CD4-positive, alpha-beta T cell treated with Interleukin-2 at 100 ng/mL for 4 hours (primary cell): ENCODE measurements at places on chromosomes 2 and 18.
A peak's percentile ranks its signal among the peaks of the same experiment; 100 is the strongest.

DNA sequence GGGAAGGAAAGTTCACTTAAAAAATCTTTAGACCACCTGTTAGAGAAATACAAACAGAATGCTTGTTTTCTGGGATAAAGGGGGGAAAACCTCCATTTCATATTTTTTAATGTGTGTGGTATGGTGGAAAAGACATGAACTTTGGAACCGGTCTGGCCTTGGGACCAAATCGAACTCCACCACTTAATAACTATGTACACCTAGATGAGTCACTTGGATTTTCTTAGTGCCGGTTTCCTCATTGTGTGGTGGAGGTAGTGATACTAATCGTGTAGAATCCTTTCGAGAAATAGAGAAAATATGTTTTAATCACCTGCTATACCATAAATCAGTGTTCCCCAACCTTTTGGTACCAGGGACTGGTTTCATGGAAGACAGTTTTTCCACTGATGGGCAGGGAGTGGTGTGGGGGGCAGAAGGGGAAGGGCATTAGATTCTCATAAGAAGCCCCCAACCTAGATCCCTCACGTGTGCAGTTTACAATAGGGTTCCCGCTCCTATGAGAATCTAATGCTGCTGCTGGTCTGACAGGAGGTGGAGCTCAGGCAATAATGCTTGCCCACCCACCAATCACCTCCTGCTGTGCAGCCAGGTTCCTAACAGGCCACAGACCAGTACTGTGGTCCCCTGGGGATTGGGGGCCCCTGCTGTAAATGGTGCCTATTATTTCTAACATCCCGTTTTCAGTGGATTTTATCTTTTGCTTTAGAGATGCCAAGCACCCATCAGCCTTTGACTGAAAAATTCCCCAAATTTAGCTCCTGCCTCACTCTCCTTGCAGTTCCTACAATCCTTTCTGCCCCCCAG lies 308.8 kb downstream of the PRKCE start:
- DNase-seq, result no peak

GRCh38 chr2:8932702-8933101 lies 70.8 kb downstream of the MBOAT2 start:
- DNase-seq, result no peak

- DNase-seq, result no peak
Measured at GRCh38 chr2:30512243-30512886, 65.3 kb downstream of the LCLAT1 start.

DNA sequence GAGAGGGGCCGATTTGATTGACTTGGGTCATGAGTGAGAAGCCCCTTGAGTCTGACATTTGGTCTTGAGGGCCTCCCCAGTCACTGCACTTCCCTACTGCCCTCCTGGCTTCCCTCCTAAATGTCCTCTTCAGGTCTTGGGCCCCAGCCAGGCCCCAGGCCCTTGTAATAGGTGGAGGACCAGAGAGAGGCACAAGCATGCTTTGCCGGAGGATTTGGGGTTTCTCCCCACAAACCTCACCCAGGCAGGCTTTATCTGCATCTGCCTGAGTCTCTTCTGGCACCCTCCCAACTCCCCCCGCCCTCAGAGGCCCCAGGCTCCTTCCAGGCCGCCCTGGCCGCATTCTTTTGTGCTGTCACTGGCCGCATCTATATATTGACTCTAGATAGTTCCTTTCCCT lies 270.7 kb downstream of the HAUS1 start:
- no peak for DNase-seq

DNA sequence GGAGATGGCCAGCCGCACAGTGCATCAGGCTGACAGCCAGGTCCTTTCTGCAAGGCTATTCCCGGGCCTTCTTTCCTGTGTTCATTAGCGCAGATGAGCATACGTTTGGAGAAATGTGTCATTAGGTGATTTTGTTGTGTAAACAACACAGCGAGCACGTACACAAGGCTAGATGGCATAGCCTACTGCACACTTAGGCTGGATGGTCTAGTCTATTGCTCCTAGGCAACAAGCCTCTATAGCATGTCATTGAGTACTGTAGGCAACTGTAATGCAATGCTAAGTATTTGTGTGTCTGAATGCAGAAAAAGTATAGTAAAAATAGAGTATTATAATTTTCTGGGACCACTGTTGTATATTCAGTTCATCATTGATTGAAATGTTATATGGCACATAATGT lies 50.9 kb upstream of the PHLPP1 start:
- no peak for DNase-seq

- DNase-seq, result no peak
Measured at GRCh38 chr2:12719400-12720277, 2.9 kb downstream of the TRIB2 start.

DNA sequence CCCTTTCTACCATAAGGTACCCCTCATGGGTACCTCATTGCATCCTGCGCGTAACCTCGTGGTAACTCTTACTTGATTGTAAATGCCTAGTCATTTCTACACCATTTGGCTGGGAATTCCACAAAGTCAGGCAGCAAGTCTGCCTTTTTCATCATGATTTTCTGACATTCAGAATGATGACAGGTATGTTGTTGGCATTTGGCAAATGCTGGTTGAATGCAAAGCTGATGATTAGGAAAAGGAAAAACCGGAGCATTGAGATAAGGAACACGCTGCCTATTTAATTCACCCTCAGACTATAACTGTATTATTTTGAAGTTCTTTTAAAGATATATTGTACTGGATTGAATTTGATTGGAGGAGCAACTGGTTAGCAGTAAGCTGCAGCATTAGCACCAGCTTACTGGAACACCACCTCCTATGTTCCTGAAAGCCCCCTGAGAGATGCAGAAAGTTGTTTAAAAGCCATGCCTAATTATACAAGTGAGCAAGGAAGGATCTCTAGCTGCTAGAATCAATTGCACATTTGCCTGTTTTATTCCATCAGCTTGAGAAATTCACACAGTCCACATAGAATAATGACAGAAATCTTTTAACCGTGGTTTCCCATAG lies 520.1 kb downstream of the LRP1B start:
- no peak for DNase-seq

DNA sequence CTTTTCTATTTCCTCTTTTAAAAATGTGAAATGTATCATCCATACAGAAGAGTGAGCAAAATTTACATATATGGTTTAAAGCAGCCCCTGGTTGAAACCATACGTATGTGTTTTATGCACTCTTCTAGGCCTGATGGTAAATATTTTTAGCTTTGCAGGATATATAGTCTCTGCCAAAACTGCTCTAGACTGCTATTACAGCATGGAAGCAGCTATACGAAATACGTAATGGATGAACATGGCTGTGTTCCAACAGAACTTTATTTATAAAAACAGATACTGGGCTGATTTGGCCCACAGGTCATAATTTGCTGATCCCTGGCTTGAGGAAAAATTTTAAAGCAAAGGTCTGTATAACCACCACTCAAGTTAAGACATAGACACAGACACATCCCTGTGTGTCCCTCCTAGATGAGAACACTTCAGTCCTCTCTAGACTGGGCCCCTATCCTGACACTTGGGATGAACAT lies 42.5 kb upstream of the ATP8B1 start:
- DNase-seq, result no peak

- DNase-seq, result no peak
Measured at GRCh38 chr2:105828558-105828957, 83.8 kb downstream of the NCK2 start.

- DNase-seq, result peak; percentile 68
Measured at GRCh38 chr18:51196118-51196810, 1.2 kb downstream of the MEX3C start.

DNA sequence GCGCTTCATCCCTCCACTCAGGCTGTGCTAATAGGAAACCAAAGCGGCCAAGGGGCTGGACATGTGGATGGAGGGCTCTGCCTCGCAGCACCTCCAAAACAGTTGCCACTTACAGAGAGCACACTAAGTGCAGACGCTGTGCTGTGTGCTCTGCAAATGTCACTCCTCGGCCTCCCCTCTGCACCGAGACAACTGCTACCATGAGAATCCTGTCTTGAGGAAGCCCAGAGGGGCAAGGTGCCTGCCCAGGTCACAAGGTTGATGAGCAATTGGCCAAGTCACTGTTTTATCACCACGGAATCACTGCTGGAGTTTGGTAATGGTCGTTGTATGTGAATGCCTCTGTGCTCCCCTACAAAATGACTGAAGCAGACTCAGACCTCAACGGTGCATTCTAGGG lies 132.2 kb downstream of the SEPTIN10 start:
- no peak for DNase-seq

GRCh38 chr18:33157893-33158292 lies 282.6 kb downstream of the CCDC178 start:
- DNase-seq, result no peak

GRCh38 chr18:490024-490366 lies 10.5 kb downstream of the COLEC12 start:
- DNase-seq, result no peak

DNA sequence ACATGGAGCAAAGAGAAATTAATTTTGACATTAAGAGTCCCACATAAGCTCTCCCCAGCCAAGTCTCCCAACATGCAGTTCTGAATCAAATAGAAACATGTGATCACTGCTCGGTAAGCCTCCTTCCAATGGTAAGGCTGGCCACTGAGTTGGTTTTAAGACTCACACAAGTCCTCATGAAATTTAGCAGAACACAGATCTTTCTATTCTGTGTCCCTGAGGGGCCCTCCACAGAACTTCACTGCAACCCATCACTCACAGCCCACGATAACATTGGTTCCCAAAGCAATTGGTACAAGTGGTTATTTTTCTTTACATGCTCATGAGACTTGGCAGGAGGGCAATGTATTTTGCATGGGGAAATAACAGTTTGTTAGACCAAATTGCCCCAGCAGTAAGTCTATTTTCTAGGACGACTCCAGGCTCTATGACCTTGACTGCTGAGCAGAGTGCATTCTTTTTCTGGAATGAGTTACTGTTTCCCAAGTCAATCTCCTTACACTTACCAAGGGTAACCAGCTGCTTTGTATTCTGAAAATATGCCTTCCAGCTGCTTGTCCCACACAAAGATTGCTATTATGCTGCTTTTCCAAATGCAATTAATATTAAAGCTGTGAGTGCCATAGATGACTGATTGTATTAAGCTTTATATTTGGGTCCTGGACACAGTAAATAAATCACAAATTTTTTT lies 142.3 kb upstream of the TANK start:
- no peak for DNase-seq

GRCh38 chr2:118993392-118993752 lies 51.4 kb downstream of the MARCO start:
- DNase-seq, result no peak

GRCh38 chr2:137975280-137976271 lies 11.3 kb downstream of the HNMT start:
- no peak for DNase-seq

- DNase-seq, result no peak
Measured at GRCh38 chr2:11410101-11410500, 55.9 kb downstream of the E2F6 start.

- no peak for DNase-seq
Measured at GRCh38 chr18:1361936-1362335, 457.3 kb downstream of the ADCYAP1 start.

- DNase-seq, result no peak
Measured at GRCh38 chr2:98121149-98121548, 34.2 kb downstream of the VWA3B start.

DNA sequence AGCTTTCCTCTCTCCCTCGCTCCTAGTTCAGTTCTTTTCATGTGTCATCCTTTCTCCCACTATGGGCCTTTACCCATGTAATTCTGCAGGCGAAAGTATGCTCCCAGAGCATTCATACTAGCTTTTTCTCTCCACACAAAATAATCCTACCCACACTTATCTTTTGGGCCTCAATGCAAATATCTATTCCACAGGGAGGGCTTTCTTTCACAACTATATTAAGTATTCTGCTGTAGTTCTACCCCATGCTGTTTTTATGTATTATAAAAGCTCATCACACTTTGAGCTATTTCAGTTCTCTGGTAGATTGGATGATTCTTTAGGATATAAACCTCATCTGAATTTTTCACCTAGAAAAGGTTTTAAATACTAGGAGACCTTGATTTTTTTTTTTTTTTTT lies 774.6 kb upstream of the CRIM1 start:
- no peak for DNase-seq

- no peak for DNase-seq
Measured at GRCh38 chr18:6627645-6628044, 101.9 kb upstream of the ARHGAP28 start.

DNA sequence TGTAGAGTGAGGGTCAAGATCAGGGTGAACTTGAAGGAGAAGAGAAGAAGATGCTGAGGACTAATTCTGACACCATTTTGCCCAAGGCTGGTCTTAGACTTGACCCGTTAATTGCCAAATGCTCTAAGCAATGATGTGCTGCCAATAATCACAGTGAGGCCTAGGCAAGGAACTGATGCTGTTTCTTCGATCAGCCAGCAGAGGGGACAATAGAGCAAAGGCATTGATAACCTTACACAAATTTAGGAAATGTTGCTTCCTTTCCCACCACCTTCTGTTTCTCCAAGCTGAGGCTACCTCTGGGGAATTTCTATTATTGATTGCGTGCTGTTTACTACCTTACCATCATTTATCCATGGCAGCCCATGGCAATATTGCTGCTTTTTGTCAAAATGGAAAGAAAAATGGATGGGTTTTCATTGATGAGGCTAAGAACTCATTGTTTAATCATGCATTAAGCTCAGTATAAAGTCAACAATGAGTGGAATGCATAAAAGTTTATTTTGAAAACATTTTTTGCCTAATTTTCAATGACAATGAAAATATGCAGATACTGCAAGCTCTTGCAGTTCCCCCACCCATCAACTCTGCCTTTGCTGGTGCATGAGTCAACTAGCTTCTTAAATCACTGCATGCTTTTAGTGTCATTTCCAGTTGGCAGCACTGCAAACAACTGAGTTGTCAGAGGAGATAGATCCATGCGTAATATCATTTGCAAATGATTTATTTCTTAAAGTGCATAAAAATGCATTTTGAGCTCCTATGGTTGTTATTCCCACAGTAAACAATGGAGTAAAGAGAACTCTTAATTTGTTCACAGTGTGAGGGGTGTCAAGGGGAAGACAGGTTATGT lies 116.4 kb upstream of the NYAP2 start:
- peak; percentile 46 for DNase-seq

GRCh38 chr18:30288662-30289414 lies 753.7 kb downstream of the DSC3 start:
- DNase-seq, result no peak

DNA sequence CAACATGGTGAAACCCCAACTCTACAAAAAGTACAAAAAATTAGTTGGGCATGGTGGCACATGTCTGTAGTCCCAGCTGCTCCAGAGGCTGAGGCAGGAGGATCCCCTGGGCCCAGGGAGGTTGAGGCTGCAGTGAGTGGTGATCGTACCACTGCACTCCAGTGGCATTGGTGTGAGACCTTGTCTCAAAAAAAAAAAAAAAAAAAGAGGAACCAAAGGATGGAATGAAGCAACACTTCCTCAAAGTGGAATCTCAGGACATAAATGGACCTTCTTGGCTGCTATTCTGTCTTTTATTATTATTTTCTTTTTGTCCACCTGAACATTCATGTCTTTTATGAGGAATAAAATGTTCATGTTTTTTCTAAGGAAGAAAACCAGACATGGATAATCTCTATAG lies 13.7 kb downstream of the GEMIN6 start:
- DNase-seq, result no peak

- no peak for DNase-seq
Measured at GRCh38 chr18:32760391-32760790, 12.4 kb downstream of the KLHL14 start.

DNA sequence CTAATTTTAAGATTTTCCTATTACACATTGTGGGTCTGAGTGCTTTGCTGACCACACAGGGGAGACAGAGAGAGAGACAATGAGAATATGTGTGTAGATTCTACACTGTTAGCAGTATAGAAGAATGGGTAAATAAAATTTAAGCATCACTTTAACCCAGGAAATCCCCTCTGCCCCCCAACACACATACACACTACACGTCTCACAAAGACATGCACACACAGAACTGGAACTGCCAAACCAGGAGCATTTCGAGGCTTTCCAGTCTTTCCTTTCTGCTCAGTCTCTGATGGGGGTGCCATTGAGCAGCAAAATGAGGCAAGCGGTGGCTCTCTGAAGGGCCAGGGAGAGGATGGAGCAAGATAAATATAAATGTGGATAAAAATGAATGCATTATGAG lies 2.5 kb downstream of the MERTK start:
- no peak for DNase-seq
